Right ventricle myocardium superior (tissue), 1 donor: ENCODE measurements at places on chromosomes 2 and 18.

DNA sequence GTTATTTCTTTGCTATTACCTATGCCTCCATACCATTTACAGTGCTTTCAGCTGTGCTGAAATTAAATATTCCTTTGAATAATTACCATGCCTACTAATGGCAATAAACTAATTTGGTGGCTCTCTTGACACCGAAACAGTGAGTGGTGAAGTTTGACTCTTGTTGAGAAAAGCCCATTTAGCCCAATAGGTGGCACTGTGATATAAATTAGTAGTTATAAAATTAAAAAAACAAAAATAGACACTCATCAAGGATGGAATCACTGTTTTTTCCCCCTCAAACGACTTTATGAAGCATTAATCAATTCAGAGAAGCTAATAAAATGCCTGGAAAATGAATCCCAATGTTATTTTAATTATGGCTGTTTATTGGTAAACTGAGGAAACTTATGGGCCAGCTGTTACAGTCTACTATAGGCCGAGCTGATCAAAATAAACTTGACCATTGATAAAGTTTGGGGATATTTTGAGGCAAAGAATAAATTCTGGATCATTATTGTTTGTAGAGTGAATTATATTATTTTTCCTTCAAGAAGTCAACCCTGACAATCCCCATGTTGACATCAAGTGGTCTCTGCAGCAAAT, 339.6 kb downstream of the TRIB2 start:
- DNase-seq: no peak

DNA sequence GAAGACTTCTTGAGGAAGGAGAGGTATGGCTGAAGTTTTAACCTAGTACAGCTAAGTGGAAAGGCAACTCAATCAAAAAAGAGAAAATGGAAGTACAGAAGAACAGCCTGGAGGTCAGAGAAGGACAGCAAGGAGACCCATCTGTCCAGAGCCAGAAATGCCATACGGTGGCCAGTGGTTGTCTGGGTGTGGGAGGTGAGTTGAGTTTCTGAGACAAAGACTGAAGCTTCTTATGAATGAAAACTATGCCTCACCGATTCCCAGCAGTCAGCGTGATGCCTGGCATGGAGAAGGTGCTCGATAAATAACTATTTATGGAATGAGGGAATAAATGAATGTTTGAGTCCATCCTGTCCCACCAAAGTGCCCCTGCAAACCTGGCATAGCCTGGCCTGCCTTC, 98.8 kb downstream of the MRO start:
- no peak for DNase-seq

- no peak for DNase-seq
Measured at GRCh38 chr2:44377486-44377885, 15.7 kb downstream of the CAMKMT start.

DNA sequence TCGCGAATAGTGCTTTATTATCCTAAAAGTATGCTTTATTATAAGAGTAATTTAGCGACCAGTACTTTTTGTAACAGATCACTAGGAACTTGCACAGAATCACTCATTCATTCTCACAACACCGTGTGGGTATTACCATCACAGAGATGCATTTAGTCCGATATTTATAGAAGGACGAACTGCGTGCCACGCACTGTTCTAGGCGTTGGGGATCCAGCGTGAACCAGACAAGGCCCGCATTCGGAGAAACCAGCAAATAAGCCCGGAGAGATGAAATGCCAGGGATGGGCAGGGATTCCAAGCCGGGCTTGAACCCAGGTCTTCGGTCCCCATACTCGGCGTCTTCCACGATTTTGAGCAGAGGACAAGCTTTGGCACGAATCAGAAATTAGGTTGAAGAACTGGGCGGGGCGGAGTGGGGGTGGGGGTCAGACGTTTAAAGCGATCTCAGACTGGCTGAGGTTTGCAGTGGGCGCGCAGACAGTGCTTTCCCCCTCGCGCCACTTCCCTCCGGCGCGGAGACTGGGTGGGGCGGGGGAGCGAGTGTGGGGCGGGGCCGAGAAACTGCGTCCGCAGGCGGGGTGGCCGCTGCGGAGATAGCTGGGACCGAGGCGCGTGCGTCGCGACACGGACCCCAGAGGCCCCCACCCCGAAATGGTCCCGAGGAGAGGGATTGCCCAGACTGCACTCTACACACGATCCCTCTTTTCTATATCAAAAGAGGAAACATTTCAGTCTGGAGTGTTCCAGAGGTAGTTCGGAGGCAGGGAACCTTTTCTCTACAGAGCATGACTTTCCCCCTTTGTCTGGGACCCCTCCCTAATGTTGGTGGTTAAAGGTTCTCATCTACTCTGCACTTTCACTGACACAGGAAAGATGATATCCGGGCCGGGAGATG, 1.1 kb upstream of the CXCR4 start:
- peak; percentile 76 for DNase-seq

DNA sequence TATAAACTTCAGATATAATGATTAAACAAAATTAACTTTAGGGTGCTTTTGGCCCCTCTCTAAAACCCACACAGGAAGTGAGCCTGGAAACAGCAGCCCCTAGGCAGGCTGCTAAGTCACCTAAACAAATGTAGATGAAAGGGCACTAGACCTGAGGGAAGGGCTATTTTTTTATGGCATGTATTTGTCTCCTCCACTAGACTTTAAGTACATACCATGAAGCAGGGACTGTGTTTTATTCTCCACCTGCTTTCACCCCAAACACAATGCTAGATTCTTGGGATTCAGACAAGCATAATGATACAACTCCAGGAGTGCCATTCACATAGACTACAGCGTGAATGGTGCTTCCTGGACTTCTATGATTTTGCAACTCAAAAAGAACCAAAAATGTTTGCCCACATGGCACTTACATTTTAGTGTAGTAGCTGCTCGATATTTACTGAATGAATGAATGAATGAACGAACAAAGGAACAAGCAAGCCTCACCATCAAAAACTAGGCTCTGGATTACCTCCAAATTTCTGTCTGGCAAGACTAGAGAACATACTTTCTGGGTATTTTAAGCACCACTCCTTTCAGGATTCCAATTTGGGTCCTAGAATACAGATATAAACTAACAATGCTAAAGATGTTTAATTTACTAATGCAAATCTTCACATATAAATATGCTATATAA, 10.1 kb downstream of the ATAD2B start:
- DNase-seq: no peak

- no peak for DNase-seq
Measured at GRCh38 chr2:221850076-221850475, 278.0 kb upstream of the EPHA4 start.

GRCh38 chr2:30221531-30221930, 9.8 kb upstream of the LBH start:
- no peak for DNase-seq
